ENCODE measurements at places on chromosomes 11 and 22. TPM values are rescaled to one million over a fixed set of nuclear protein-coding genes. Genes with fewer than 3 reads are reported as not detected.

DNA sequence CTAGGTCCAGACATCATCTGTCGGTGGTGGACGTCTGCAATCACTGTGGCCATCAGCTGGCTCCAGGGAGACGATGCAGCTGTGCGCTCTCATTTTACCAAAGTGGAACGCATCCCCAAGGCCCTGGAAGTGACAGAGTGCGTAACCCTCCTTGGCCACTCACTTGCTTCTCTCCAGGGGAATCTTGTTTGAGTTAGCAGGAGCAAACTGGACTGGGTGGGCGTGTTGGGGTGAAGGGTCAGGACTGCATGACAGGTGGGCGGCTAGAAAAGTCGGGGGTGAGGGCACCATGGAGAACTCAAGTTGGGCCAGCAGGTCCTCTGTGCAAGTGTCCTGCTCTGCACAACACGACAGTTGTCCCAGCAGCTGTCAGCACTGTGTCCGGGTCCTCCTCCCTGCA lies 16.2 kb downstream of the SHISA8 start:
- no peak for DNase-seq

GRCh38 chr11:2097356-2097997 lies 41.7 kb downstream of the IGF2 start:
- DNase-seq = peak; percentile 86

- no peak for DNase-seq
Observed at GRCh38 chr11:28983780-28984179, 875.6 kb downstream of the METTL15 start.

Gene C11orf97
- total RNA-seq = not detected

GRCh38 chr11:130246270-130246669 lies 68.4 kb downstream of the ZBTB44 start:
- DNase-seq = no peak

All from endothelial cell of umbilical vein (primary cell).